ENCODE measurements at places on chromosomes 1 and 21.

GRCh38 chr1:81231729-81232038, 569.0 kb upstream of the ADGRL2 start:
- no peak for DNase-seq

GRCh38 chr1:112506306-112506705, 2.5 kb upstream of the WNT2B start:
- no peak for DNase-seq

DNA sequence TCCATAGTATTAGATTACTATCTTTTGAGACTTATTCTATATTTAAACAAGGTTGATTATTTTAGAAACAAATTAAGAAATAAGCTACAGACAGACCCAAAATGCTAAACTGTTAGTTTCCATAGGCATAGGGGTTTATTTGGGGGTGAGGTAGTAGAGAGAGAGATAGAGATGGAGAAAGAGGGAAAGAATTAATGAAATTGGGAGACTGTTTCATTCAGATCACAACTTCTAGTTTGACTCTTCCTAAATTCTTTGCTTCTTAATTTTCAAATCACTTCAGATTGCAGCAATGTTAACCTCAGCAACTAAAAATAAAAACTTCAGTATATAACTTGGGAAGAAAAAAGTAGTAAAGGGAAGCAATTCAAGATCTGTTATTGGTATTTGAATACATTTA, 3.4 kb downstream of the JUN start:
- DNase-seq = no peak

DNA sequence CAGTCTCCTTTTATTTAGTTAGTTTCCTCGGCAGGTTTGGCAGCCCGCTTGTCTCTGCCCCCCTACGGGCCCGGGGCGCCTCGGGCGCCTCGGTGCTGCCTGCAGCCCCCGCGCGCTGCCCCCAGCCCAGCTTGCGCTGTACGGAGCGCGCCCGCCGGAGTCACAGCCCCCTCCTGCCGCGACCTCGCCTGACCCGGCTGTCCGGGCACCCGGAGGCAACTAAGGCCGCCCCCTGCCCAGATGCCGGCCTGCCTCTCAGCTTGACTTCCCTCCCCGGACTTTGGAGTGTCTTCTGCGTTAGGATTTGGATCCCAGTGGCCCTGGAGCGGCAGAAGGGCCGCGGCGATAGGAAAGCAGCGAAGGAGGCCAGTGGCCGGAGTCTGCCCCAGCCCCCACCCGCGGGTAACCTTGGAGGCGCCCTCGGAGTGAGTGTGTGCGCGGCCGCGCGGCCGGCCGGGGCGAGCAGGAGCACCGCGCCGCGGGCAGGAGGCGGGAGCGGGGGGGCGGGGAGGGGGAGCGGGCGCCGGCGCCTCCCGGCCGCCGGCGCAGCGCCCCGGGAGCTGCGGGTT, 7.6 kb downstream of the CDKN2C start:
- DNase-seq = no peak

GRCh38 chr1:55235722-55236121, 20.6 kb upstream of the USP24 start:
- no peak for DNase-seq

DNA sequence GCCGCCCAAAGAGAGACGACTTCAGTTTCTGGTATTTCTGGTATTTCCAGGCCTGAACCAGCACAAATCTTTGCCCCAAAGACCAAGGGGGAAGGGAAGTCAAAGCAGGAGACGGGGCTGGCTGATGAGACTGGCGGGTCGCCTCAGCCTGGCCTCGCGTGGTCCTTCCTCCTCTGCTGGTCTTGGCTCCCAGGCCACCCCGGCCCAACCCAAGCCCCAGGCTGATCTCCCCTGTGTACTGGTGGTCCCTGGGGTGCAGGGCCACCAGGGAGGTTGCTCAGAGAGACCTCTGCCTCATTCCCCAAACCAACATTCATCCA, 19.9 kb downstream of the WNT4 start:
- no peak for DNase-seq

GRCh38 chr1:34590211-34590623, 164.6 kb upstream of the GJB5 start:
- no peak for DNase-seq

DNA sequence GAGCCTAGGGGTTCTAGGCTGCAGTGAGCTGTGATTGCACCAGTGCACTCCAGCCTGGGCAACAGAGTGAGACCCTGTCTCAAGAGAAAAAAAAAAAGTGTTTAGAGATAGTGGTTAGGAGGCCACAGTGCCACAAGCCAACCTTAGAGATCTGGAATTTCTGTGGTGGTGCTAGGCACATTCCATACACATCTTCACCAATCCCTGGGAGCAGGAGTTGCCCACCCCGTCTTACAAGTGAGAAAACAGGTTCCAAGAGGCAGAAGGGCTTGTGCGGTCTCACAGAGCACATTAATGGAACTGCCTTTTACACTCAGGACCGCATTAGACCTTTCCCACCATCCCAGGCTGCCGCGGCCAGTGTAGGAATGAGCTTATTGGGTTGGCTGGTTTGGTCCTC, 93.2 kb downstream of the EPHB2 start:
- DNase-seq = no peak

GRCh38 chr1:70142075-70142474, 63.3 kb downstream of the LRRC40 start:
- DNase-seq = no peak

- no peak for DNase-seq
Observed at GRCh38 chr1:45554198-45554597, 3.6 kb downstream of the AKR1A1 start.

GRCh38 chr1:58764294-58764978, 19.4 kb downstream of the JUN start:
- DNase-seq = no peak

DNA sequence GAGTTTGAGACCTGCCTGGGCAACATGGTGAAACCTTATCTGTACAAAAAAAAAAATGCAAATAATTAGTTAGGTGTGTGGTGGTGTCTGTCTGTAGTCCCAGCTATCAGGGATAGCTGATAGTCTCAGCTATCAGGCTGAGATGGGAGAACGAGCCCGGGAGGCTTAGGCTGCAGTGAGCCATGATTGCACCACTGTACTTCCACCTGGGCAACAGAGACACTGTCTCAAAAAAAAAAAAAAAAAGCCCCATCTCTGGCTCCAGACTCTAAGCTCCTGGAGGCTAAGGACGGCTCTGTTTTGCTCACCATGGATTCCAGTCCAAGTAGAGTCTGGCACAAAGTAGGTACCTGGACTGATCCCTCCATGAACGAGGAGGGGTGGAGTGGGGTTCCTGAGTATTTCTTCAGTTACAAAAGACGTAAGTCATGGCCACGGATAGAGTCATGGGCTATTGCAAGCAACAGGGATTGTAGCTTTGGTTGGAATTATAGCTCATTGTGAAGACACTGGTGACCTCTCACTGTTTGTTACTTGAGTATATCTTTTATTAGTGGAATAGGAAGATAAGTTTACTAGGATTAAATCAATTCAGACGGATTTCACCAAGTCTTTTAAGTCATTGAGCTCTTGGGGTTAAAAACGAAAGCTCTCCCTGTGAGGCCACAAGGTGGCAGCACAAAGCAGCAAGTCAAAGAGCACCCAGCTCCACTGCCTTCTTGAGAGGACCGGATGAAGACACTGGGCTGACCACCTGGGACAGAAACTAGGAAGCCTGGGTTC, 35.6 kb upstream of the TMEM61 start:
- peak; percentile 10 for DNase-seq

DNA sequence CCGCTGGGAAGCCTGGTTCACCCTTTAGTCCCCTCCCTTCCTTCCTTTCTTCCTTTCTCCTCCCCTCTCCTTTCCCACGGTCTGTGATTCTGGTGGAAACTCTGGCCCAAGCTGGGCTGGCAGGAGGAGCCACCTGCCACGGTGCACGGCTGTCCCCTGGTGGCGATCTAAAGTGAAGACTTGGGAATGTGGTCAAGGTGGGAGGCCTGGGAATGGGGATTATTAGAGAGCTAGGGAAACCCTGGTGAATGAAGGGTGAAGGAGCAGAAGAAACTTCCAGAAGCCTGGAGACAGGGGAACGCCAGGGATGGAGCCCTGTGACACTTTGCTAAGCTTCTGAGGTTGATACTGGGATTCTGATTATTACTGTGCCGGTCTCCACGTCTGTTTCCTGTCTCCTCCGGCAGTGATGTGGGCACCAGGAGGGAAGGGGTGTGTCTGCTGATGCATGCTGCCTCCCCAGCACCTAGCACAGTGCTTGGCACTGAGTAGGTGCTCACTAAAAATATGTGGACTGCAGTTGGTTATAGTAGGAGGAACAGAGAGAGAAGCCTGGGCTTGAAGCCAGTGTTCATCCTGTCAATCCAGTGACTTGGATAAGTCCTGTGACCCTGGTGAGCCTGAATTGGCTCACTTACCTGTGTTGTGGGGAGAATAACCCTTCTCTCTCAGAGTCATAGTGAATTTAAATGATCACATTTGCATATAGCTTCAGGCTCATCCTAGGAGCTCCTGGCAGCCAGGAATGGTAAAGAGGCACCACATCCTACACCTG, 71.2 kb upstream of the NBPF3 start:
- DNase-seq = peak; percentile 56

- DNase-seq = no peak
Observed at GRCh38 chr1:109714661-109715372, 2.8 kb downstream of the GSTM5 start.

GRCh38 chr1:211633524-211633846, 41.9 kb downstream of the NEK2 start:
- DNase-seq = no peak

- no peak for DNase-seq
Observed at GRCh38 chr1:247198781-247199180, 27.0 kb upstream of the ZNF124 start.

DNA sequence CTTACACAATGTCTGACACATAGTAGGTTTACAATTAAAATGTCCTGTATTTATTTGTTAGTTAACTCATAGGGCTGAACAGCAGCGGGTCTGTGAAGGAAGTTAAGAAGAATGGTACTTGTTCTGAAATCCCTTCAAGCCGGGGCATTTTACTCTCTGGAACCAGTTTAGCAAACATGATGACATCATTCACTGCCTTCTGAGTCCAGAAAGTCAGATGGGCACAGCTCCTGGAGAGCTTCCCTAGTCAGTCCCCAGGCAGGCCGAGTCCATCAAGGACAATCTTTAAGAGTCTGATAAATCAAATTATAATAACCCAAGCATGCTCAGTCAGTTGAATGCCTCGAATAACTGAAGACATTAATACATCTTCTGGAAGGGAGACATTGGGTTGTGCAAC, 125.4 kb upstream of the DAB1 start:
- DNase-seq = no peak

GRCh38 chr1:15261155-15262002, 14.4 kb downstream of the FHAD1 start:
- no peak for DNase-seq

All from effector CD8-positive, alpha-beta T cell (primary cell).